ENCODE measurements at places on chromosomes 13 and 19. TPM values are rescaled to one million over a fixed set of nuclear protein-coding genes. Genes with fewer than 3 reads are reported as not detected.

- DNase-seq, result no peak
These were observed 27.2 kb upstream of the NAPA start for GRCh38 chr19:47542030-47542475.

DNA sequence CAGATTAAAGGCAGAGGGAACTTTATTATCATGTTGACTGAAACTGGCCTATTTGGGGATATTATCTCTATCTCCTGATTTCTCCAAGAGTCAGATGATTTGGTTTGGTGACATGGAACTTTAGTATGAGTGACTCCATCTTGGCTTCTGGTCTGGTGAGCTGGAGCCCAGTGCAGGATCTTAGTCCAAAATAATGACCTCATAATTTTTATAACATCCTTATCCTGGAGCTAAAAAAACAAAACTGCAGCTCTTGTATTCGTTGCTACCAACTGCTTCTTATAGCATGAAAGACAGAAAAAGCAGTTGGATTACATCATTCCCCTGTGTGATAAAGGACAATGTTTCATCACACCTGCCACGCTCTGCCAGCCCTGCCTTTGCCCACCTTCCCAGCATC, 39.3 kb upstream of the RNF17 start:
- DNase-seq, result no peak

The ADGRL1 gene
- 26.1 TPM for total RNA-seq

GRCh38 chr19:43438291-43439031, 23.8 kb downstream of the TEX101 start:
- peak; percentile 62 for DNase-seq

GRCh38 chr19:34017024-34017423, 155.3 kb upstream of the LSM14A start:
- no peak for DNase-seq

GRCh38 chr19:53183146-53183764, 9.9 kb downstream of the ZNF665 start:
- no peak for DNase-seq

The TPTE2 gene
- not detected for total RNA-seq

The TEAD2 gene
- 43.8 TPM for total RNA-seq

The PCDH17 gene
- 3.1 TPM for total RNA-seq

- DNase-seq, result no peak
These were observed 9.9 kb upstream of the SERPINE3 start for GRCh38 chr13:51329606-51330005.

The ZNF135 gene
- total RNA-seq, result 3.4 TPM

The PSG2 gene
- total RNA-seq, result not detected

The PLIN5 gene
- 32.7 TPM for total RNA-seq

DNA sequence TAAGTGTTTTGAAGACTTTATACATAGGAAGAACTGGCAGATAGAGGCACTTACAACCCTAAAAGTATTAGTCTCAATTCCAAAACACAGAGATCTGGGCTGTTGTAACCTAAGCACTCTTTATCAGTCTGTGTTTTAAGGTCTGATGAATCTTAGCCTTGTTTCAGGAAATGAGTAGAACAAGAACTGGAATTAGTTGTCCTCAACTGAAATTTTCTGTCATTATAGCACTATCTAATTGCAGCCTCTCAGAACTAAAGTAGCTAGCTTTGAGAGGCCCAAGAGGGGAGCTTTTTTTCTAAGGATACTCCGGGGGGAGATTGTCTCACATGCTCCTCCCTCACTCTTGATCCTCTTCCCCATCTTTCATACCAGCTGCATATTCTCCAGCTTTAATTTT, 13.1 kb downstream of the HNRNPM start:
- DNase-seq, result no peak

DNA sequence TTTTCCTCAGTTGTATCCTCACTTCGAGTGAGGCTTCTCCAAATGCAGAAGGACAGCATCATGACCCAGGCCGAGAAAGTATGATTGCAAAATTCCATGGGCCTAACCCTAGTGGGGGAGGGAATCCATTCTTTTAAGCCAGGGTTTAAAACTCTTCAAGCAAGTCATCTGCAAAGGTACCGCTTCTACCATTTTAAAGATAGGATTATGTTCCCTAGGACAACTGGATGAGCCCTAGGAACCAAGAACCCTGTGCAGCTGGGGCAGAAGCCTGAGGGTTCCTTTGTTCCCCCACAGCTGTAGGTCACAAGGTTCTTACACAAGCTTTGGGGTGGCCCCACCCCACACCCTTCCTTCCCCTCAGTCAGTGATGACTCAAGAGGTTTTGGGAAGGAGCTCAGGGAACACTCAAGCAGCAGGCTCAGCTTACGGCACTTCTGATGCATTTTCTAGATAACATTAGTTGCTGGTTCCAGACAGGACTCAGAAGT, 13.5 kb downstream of the ARL11 start:
- DNase-seq, result peak; percentile 58

The CYP4F2 gene
- total RNA-seq, result not detected

DNA sequence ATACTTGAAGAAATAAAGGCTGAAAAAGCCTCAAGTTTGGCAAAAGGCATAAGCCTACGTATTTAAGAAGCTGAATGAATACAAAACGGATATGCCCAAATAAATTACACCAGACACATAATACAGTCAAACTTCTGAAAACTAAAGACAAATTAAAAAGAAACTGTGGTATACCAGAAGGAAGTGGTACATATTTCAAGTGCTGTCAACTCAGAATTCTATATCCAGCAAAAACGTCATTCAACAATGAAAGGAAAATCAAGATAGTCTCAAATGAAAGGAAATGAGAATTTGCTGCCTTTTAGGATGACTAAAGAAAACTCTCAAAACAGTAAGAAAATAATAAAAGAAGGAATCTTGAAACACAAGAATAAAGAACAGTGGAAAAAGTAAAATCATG, 69.5 kb downstream of the POLR1D start:
- no peak for DNase-seq

The LGALS4 gene
- 0.85 TPM for total RNA-seq

DNA sequence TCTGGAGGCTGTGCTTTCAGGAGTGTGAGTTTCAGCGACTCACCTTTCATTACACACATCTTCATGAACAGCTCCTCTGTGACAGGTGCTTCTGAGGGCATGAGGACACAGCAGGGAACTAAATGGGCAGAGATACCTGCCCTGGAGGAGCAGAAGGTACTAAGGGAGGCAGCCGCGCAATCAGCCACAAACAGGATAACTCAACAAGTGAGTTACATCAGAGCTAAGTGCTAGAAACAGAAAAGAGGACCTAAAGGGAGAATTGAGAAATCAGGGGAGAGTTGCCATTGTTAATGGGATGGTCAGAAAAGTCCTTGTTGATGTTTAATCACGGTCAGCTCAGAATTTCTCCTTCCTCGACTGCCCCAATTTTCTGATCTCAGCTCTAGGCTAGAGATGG, 42.5 kb downstream of the SYDE1 start:
- no peak for DNase-seq

The B3GNT8 gene
- total RNA-seq, result 1.4 TPM

The SBK3 gene
- total RNA-seq, result 55.3 TPM

DNA sequence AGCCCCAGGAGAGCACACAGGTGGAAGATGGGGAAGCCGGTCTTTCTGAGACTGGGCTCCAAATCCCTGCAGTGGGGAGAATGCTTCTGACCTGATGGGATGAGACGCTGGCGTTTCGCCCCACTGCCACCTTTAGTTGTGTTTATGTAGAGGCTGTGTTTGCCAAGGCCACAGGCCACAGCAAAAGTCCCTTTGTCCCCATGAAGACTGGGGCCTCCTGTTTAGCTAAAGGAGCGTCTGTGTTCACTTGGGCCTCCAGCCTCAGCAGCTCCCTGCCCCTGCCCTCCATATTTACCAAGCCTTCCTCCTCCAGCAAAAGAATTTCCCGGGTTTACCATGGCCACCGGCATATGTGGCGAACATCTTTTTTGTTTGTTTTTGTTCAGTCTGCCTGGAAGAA, 10.4 kb upstream of the KLK14 start:
- DNase-seq, result no peak

GRCh38 chr19:4456476-4456842, 1.1 kb downstream of the UBXN6 start:
- peak; percentile 56 for DNase-seq

The KLK12 gene
- total RNA-seq, result not detected

- DNase-seq, result no peak
These were observed 176.5 kb upstream of the UBL3 start for GRCh38 chr13:30026909-30027308.

DNA sequence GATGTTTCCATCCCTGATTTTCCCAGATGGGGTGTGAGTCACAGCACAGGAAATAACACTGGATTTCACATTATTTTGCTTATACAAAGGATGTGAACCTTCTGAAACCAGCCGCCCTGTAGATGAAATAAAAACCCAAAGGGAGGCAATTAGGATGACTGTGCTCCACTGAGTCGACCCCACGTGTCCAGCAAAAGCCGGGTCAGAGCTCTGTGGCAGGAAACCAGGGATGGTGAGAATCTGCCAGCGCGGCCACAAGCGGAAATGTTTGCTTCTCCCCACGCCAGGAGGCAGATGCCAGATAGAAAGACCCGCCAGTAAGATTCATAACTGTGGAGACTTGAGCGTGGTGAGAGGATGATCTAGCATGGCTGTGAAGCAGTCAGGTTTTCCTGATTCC, 764.4 kb downstream of the LIG4 start:
- DNase-seq, result peak; percentile 42

DNA sequence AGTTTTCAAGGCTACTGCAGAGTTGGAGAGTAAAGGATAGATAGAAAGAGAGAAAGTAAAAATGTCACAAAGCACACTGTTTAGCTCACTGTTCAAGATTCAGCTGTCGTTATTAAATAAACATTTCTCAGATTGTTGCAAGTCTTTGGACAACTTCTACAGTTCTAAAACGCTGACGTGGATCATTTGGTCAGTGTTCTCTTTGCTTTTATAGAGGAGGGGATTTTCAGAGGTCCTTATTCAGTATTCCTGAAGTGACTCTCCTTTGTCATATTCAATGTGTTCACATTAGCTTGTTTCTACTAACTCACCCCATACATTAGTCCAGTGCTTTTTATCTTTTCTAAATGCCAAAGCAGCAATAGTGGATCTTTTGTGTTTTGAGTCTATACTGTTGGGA, 154.7 kb upstream of the ARGLU1 start:
- DNase-seq, result no peak

The RGCC gene
- total RNA-seq, result 43.2 TPM

- no peak for DNase-seq
These were observed 74.7 kb downstream of the ITGBL1 start for GRCh38 chr13:101527130-101527529.

GRCh38 chr19:47236072-47236675, 5.2 kb upstream of the BBC3 start:
- no peak for DNase-seq
